ENCODE measurements at places on chromosomes 3 and 15.

GRCh38 chr15:101159096-101159935, 92.5 kb downstream of the CHSY1 start:
- no peak for DNase-seq

- no peak for DNase-seq
Observed at GRCh38 chr3:116863822-116864589, 154.4 kb downstream of the TUSC7 start.

DNA sequence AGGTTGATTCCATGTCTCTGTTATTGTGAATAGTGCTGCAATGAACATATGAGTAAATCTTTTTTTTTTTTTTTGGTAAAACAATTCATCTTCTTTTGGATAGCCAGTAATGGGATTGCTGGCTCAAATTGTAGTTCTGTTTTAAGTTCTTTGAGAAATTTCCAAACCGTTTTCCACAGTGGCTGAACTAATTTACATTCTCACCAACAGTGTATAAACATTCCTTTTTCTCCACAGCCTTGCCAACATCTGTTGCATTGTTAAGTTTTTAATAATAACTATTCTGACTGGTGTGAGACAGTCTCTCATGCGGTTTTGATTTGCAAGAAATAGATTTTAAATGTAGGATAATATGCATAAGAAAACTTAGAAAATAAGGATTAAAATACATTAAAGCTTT, 279.0 kb upstream of the EPHA3 start:
- no peak for DNase-seq

- peak; percentile 65 for DNase-seq
Observed at GRCh38 chr3:167380004-167380689, at the start of gene ZBBX. Gene ZBBX (minus strand): TSS chr3:167380297. CDS start chr3:167372901, 7,396 bp downstream.

- peak; percentile 7 for DNase-seq
Observed at GRCh38 chr3:141913150-141913811, 36.8 kb downstream of the ATP1B3 start.

GRCh38 chr3:128804017-128804810, 75.2 kb upstream of the ACAD9 start:
- no peak for DNase-seq

DNA sequence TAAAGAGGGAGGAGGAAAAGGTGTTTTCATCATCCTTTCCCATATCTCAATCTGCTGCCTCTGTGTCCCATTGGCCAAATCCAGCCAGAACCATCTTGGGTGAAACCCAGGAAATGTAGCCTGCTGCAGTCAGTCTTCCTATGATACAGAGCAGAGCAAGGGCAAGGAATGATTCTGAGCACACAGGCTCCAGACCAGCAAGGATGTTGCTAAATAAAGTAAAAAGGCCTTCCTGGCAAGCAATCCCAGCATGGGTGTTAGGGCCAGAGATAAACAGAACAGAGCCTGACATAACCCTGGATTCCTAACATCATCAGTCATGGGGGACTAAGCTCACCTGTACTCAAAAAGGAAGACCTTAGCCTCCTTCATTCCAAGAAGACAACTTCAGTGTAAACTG, 90.7 kb upstream of the AGTR1 start:
- DNase-seq, result no peak

DNA sequence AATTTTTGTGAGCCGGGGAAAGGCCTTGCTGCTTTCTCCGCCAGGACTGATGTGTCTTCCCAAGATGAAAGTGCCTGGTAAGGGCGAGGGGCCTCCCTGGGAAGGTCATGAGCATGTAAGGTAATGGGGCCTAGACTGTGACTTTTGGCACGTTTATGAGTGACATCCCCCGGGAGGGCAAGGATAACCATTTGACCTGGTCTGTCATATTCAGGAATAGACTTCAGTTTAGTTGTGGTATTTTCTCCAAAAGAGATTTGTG, 631 bp upstream of the CNBP start:
- no peak for DNase-seq

GRCh38 chr3:145209561-145209960, 951.4 kb downstream of the PLOD2 start:
- no peak for DNase-seq

- no peak for DNase-seq
Observed at GRCh38 chr15:77069521-77070121, 1.3 kb downstream of the TSPAN3 start.

- no peak for DNase-seq
Observed at GRCh38 chr3:133038089-133038730, at the start of gene TMEM108. Gene TMEM108 (plus strand): TSS chr3:133038391.

- DNase-seq, result no peak
Observed at GRCh38 chr3:155015776-155016436, 64.2 kb upstream of the MME start.

DNA sequence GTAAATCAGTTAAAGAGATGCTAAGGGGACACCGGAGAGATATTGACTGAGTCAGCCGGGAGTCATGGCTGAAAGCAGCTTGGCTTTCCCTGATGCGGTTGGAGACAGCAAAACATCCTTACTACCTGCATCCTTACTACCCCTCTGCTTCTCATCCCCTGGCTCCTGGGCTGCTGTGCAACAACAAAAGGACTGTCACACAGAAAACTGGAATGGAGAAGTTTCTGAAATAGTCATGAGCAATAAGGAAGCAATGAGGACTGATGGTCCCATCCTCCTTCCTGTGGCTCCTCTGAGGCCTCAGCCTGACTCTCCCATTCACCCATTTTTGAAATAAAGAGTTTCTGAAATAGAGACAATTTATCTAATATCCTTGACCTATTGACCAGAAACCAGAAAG, 1.1 kb downstream of the HCLS1 start:
- no peak for DNase-seq

DNA sequence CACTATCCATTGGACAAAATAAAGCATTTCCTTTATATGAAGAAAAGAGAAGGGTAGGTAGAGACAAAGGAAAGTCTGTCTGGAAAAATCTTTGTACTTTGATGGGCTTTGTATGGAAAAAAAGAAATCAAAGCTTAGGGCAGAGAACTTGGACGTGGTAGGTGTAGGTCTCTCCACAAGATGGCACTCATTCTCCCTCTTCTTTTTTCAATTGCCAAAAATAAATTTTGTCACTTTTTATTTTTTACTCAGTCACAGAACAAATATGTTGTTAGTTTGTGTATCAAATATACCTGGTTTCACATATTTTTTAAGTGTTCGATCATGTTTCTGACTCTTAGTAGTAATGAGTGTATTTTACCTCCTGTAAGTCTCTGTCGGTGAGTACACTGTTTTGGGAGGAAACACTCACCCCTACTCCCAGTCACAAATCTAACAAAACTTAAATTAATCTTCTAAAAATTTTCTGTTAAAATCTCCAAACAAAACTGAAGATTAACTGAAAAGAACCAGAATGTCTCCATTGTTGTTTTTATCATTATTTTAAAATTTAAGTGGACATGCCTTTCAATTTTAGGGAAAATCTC, 415.8 kb upstream of the GOLIM4 start:
- DNase-seq, result no peak

GRCh38 chr3:114770874-114771273, 376.2 kb downstream of the ZBTB20 start:
- no peak for DNase-seq

DNA sequence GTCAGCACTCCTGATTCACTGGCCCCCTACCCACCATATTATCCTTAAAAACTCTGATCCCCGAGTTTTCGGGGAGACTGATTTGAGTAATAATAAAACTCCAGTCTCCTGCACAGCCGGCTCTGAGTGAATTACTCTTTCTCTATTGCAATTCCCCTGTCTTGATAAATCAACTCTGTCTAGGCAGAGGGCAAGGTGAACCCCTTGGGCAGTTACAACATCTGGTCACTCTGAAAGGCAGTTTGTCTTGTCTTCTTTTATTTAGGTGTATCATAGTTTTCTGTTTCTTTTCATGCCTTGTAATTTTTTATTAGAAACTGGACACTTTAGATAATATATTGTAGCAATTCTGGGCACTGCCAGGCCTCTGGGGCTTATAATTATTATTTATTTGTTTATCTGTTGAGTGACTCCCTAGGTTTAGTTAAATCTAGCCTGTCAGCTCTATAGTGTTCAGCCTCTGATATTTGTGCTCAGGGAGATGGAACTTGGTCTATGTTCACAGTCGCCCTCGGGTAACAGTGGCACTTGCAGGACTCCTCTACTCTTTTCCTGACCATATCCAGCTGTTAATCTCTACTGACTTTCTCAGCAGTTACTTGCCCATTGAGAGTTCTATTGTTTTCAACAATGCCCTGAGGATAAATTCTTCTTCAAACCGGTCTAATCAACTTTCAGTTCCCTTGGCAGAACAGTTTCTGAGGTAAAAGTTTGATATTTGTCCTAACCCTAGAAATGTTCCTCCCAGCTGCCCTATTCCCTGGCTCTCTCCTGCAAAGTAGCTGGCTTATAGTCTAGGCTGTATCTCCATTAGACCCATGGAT, 15.5 kb upstream of the PLAAT1 start:
- no peak for DNase-seq

DNA sequence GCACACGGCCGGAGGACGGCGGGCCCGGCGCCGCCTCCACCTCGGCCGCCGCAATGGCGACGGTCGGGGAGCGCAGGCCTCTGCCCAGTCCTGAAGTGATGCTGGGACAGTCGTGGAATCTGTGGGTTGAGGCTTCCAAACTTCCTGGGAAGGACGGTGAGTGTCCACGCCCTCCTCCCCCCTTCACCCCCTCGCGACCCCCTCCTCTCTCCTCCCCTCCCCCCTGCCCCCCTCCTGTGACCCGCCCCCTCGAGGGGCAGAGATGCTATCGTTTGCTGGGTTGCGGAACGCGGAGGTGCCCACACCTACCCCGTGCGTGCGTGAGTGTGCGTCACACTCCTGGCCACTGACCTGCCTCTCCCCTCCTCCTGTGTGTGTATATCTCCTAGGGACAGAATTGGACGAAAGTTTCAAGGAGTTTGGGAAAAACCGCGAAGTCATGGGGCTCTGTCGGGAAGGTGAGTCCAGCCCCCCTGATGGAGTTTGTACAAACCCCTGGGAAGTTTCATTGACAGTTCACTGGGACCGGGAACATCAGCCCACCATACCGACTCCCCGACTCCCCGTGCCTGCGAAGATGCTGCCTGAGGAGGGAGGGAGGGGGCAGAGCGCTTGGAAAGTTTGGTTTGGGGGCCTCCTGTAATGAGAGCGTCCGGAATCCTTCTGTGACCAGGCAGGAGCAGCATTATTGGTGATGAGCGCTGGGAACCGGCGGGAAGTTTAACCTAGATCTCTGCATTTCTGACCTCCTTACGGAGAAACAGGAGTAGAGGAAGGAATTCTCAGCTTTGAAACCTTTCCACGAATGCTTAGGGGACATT, 795 bp upstream of the SCAANT1 start:
- DNase-seq, result peak; percentile 27

- no peak for DNase-seq
Observed at GRCh38 chr15:66594344-66594743, 28.5 kb upstream of the LCTL start.
